Stimulated activated CD8-positive, alpha-beta memory T cell treated with anti-CD3 and anti-CD28 coated beads, Interleukin-2, amount 100 ng/mL, for 1 hour (primary cell): ENCODE measurements at places on chromosomes 2 and 18.

DNA sequence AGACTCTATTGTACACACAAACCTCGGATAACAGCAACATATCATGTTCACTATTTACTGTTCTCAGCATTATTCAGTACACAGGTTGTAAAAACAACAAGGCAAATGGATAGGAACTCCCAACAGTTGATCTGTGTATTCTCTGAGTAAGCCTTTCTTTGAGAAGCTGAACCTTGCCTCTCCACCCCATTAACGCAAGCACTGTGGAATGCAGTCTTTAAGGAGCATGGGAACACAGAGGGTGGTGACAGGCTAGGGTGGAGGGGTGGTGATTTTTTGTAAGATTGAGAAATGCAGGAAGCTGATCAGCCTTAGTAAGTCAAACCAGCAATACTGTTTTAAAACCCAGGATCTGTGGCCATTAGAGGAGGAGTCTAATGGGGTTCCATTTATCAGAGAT, 19.6 kb upstream of the SERPINB11 start:
- no peak for DNase-seq

DNA sequence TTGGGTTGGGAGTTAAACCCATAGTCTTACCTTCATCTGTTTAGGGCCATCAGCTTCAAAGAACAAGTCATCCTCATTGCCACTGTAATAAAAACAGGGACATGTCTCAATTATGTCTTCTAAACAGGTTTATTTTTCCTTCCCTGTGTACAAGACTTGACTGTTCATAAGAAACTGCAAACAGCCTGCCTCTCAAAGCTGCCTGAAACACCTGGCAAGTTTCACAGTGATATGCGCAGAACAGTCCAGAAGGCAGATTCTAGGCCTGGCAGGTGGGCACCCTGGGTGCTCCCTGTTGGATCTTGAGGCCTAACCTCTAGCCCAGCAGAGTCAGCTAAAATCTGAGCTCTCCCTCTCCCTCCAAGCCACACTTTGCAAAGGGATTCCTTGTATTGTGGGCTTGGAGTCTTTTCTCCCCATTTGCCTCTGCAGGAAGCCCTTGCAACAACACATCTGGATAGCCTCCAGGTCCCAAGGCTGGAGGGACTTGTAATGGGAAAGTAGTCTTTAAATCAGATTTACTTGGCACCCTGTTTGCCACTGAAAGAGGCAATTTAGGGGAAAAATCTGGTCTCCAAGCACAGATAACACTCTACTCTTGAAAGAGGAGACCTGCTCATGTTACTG, 930 bp downstream of the IL1B start:
- no peak for DNase-seq

GRCh38 chr2:238852206-238852869, 4.5 kb downstream of the TWIST2 start:
- no peak for DNase-seq

- DNase-seq = no peak
Observed at GRCh38 chr18:22171258-22172119, 2.1 kb downstream of the GATA6 start.

- DNase-seq = no peak
Observed at GRCh38 chr2:122988395-122989221, 1036.5 kb upstream of the CNTNAP5 start.
